Small intestine (tissue), 16 donors: ENCODE measurements at places on chromosomes 3 and 15. TPM values are rescaled to one million over a fixed set of nuclear protein-coding genes. Genes with fewer than 3 reads are reported as not detected.

GOLGA6L7 gene
- not detected for polyA plus RNA-seq

PLIN1 gene
- polyA plus RNA-seq: 4.2 TPM

GPR156 gene
- not detected for polyA plus RNA-seq

DNA sequence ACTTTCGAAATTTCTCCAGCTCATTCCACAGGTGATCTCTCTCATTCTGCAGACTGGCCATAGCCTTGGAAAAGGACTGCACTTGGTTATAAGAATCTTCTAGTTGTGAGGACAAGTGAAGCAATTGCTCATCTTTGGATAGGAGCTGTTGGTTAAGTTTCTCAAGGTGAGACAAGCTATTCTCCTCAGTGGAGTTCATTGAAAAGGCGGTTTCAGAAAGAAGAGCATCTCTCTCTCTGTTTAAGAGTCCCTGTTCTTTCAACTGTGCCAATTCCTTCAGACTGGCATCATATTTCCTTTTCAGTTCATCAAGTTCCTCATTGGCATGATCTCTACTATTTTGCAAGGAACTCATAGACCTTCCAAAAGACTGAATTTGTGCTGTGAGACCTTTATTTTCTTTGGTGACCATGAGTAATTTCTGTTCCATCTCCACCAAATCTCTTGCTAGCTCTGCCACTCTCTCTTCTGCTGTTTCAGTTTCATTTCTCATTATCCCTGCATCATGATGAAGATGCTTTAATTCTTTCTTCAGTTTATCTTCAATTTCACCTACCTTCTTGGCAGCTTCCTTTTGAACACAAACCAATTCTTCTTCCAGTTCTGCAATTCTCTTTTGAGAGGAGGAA lies 30.2 kb upstream of the HCLS1 start:
- H3K4me1 ChIP-seq: no peaks in the 10 kb centered on the region
- H3K27me3 ChIP-seq: no peaks in the 10 kb centered on the region
- no peak overlapping the region for H3K27ac ChIP-seq
- H3K4me3 ChIP-seq: no peak overlapping the region
- no peak for DNase-seq

DNA sequence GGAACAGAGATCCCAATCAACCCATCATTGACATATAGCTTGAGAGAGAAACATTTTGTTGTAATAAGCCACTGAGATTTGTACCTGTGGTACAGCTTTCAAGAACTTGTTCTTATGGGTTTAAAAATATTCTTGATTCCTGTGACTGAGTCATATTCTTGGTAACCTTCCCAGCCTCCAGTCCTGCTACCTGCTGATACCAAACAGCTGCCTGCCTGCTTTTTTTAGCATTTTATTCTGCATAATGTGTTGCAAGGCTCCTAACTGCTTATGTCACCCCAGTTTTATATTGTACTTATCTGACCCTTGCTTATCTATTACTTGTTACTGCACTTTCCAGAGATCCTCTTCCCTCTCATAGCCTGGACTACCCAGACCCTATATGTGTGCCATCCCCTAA lies 349.3 kb upstream of the SOX2 start:
- H3K27me3 ChIP-seq: no peaks in the 10 kb centered on the region
- H3K4me3 ChIP-seq: no peak overlapping the region
- H3K4me1 ChIP-seq: no peaks in the 10 kb centered on the region
- no peak overlapping the region for H3K27ac ChIP-seq
- no peak for DNase-seq

- H3K4me1 ChIP-seq: no peaks in the 10 kb centered on the region
- no peaks in the 10 kb centered on the region for H3K27me3 ChIP-seq
- H3K27ac ChIP-seq: no peak overlapping the region
- H3K4me3 ChIP-seq: no peak overlapping the region
- H3K36me3 ChIP-seq: no peaks in the 10 kb centered on the region
- no peak for DNase-seq
Measured at GRCh38 chr3:16545413-16546185, 32.1 kb upstream of the RFTN1 start.

- peak overlapping the region; percentile 39 for H3K27ac ChIP-seq
- no peaks in the 10 kb centered on the region for H3K4me1 ChIP-seq
- DNase-seq: peak; percentile 85
- H3K4me3 ChIP-seq: no peak overlapping the region
Measured at GRCh38 chr3:159824333-159824732, 164.3 kb upstream of the IL12A start.

GRCh38 chr3:12832350-12833221 lies 8.8 kb downstream of the RPL32 start:
- DNase-seq: no peak
- H3K27ac ChIP-seq: no peak overlapping the region
- H3K27me3 ChIP-seq: no peaks in the 10 kb centered on the region
- H3K36me3 ChIP-seq: peaks cover 53% of the 10 kb centered on the region
- H3K4me1 ChIP-seq: no peaks in the 10 kb centered on the region

GRCh38 chr3:141127344-141128125 lies 76.4 kb downstream of the SPSB4 start:
- no peaks in the 10 kb centered on the region for H3K27me3 ChIP-seq
- no peak for DNase-seq
- H3K4me3 ChIP-seq: no peak overlapping the region
- H3K36me3 ChIP-seq: no peaks in the 10 kb centered on the region
- H3K27ac ChIP-seq: no peak overlapping the region
- no peaks in the 10 kb centered on the region for H3K4me1 ChIP-seq
